ENCODE measurements at places on chromosomes 6 and 20.

DNA sequence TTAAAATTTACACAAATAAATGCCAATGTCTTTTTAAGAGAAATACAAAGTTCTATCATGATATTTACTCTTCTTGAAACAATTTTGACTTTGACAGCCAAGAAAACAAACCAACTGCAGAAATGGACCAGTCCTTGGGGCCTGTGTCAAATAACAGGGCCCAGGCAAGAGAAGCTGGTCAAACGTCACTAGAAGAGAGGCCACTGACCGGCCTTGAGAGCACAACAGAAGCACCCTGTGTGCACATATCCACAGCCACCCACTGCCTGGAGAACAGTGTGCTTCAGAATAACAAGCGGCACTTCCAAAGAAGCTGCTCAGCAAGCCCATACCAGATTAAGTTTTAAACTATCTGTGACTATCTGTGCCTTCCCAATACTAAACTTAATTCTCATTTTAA lies 14.8 kb downstream of the APMAP start:
- DNase-seq, result no peak

- no peak for DNase-seq
These were observed 45.4 kb downstream of the SLC24A3 start for GRCh38 chr20:19257865-19258264.

DNA sequence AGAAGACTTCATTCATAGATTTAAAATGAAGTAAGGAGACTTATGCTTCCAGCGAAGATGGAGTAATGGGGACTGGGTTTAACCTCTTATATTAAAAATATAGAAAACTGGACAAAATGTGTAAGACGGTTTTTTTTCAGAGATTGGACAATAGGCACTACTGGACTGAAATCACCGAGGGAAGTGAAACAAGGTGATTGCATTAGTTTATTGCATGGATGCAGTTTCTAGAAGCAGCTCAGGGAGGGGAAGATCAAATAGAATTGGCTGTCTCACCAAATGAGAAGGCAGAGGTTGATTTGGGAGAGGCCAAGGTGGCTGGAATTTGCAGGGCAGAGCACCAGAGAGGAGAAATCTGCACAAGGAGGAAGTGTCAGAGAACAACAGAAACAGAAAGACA lies 162.6 kb downstream of the DNAH8 start:
- DNase-seq, result no peak

DNA sequence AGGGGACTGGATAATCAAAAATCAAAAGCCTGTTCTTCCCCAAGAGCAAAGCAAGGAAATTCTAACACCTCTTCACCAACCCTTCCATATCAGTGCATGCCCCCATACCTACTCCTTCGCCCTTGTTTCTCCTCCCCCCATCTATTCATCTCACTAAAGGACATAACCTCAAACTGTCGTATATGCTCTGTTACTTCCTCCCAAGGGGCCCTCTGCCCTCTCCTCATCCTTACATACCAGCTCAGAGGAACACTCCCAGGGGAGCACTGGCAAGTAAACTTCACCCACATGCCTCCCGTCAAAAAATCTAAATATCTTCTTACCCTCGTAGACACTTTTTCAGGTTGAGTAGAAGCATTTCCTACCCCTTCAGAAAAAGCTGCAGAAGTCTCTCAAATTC lies 9.4 kb upstream of the ADTRP start:
- no peak for DNase-seq

- DNase-seq, result no peak
These were observed 94.8 kb downstream of the IPCEF1 start for GRCh38 chr6:154261688-154262397.

DNA sequence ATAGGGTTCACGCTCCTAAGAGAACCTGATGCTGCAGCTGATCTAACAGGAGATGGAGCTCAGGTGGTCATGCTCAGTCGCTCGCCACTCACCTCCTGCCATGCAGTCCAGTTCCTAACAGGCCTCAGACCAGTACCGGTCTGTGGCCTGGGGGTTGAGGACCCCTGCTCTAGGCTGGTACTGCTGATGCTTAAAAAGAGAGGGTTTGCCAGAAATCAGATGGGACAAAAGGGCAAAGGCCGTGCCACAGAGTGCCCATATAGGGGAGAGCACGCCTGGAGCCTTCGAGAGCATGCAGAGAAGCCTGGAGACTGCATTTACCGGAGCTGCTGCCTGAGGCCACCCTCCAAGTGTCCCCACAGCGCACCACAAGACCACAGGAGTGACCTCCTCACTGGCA lies 75.5 kb downstream of the PTPN1 start:
- no peak for DNase-seq

- no peak for DNase-seq
These were observed 15.6 kb upstream of the CBFA2T2 start for GRCh38 chr20:33474097-33474873.

DNA sequence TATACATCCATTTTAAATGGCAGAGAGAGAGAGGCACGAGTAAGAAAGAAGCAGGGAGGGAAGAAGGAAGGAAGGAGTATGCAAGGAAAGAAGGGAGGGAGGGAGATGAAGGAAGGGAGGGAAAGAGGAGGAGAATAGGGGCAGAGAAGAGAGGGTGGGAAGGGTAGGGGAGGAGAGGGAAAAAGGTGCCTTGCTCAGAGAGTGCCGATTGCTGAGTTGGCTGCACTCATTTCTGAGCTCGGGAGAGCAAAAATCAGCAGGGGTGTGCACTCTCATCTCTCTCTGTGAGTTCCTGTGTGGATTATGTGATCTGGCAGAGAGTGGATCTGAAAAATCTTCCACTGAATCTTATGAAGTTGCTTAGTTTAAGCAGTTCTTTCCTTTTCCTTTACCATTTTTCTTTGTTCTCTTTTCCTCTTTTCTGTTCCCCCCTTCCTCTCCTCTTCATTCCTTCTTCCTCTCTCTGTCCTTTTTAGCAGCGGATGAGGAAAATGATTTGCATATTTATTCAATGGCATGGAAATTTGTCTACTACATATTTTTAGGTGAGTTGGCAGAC lies 108.7 kb downstream of the PERP start:
- no peak for DNase-seq

GRCh38 chr20:44032583-44033331 lies 118.1 kb downstream of the TOX2 start:
- DNase-seq, result no peak

GRCh38 chr20:1286267-1287024 lies 20.4 kb downstream of the SNPH start:
- DNase-seq, result no peak

GRCh38 chr6:81696524-81696923 lies 56.0 kb downstream of the TENT5A start:
- no peak for DNase-seq

- no peak for DNase-seq
These were observed 90.7 kb upstream of the SASH1 start for GRCh38 chr6:148251891-148252290.

DNA sequence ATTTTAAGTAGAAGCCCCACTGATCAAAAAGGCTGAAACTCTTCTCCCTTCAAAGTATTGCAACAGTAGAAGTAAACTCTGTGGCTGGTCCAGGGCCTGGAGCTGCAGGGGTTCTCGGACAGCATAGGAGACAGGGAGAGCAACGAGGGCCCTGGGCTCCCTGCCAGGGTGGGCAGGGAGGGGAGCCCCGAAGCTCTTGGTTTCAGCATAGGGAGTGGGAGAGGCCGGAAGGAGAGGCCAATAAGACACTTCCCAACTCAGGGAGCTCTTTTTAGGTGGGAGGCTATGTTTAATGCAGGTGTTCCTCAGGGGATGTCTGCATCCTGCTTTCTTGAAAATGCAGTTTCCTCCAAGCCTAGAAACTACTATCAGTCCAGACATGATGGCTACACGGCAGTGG lies 91.1 kb downstream of the LY86 start:
- DNase-seq, result no peak

DNA sequence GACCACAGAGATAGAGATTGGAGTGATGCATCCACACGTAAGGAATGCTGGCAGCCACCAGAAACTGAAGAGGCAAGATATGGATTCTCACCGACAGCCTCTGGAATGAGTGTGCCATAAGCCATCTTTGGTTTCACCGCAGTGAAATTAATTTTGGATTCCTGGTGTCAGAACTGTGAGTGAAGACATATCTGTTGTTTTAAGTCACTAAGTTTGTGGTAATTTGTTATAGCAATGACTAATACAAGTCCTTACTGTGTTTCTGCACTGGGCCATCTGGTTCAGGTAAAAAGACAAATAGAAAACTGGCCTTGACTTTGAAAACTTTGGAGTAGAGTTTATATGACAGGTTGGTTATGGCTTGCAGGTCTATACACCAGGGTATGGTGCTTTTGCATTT lies 261.9 kb downstream of the PHF3 start:
- DNase-seq, result no peak

GRCh38 chr6:5096482-5096881 lies 11.3 kb downstream of the PPP1R3G start:
- DNase-seq, result no peak

DNA sequence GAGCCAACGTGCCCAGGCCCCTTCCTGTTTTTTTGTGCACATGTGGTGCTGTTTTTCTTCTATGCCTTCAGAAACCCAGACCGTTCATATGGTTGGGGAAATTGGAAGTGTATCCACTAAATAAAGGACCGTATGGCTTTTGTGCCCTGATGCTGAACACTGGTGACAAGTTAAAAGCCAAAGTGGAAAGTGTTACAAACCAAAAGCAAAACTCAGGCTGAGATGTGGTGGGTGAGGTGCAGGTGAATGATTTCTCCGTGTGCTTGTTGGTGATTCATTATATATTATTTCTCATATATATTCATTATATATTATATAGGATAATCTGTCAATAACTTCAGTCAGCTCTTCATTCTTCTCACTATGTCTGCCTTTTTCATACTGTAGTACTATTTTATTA lies 148.6 kb downstream of the SOBP start:
- DNase-seq, result no peak

GRCh38 chr6:6890400-6890858 lies 217.3 kb upstream of the RREB1 start:
- DNase-seq, result no peak

GRCh38 chr6:148689168-148689567 lies 57.7 kb upstream of the UST start:
- no peak for DNase-seq

DNA sequence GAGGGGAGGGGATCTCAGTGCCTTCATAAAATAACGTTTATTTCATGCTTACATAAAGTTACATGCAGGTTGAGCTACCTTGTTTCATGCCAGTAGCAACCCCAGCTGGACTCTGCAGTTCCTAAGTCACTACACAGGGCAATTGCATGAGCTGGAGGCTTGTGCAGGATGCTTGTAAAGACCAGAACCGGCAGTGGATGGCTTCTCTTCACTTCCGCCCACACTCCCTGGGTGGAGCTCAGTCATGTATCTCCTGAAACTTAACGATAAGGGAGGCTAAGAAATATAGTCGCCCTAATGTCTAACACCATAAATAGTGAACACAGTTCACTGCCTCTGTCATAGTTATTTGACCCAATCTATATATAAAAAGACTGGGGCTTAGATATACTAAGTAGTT lies 99.4 kb upstream of the RAB32 start:
- no peak for DNase-seq

DNA sequence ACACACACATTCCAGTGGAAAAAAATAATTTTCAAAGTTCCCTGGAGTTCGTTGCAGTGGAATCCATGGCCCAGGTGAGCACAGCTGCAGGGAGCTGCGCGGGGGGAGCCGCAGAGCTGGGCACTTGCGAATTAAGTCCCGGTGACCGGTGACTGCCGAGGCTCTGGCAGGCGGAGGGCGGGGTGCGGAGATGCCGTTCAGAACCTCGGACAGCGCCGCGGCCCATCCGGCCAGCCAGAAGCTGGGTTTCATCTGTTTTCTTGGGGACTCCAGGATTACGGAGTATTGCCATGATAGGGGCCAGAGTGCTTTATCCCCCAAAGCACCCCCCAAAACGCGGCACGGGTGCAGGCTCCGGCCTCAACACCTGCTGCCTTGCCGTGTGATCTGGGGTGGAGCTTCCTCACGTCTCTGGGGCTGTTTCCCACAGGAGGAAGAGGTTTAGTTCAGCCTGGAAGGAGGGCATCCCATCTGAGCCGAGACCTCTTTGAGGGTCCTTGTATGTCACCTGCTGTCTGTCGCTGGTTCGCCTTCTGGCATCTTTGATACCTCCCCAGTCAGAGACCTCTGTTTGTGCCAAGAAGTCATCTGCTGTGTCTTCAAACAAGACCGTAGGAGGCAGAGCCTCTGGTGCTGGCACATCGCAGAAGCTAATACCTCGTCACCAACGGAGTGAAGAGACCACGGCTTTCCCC lies 99.4 kb downstream of the YTHDF1 start:
- DNase-seq, result no peak

DNA sequence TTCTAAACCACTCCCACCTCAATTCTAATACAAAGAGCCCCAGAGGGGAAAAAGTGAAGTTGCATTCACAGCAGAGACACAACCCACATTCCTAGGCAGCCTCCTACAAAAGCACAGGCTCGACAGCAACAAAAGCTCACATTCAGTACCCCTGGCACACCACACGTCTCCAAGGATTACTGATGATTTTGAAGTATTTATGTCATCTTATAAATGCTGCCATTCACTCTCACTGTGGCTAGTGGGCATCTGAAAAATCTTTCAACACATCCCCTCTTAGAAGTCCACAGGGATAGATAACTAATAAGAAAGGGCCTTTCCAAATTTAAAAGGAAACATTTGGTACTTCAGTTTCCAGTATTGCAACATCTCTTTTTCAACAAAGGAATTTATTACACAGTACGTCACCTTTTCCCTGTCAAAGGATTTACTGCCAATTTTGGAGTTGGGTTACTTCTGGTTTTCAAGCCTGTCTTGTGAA lies 146.7 kb downstream of the TASP1 start:
- no peak for DNase-seq

DNA sequence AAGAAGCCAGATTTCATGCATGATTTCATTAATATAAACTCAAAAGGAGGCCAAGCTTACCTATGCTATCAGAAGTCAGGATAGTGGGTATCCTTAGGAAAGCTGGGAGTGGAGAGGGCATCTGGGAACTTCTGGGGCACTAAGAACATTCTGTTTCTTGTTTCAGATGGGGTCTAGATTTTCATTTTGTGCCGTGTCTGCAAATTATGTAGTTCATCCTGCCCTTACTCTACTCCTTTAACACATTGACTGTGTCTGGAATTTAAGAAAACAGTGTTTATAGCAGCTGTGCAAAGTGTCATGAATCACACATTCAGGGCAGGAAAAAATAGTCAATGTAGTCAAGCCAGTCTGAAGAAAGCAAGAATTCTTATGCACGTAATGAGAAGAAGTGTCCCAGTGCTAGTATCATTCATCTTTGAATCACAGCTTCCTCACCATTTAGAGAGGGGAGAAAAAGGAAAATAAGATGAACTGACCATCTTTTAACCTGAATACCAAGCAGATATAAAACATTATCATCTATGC lies 11.6 kb upstream of the SPTLC3 start:
- no peak for DNase-seq

GRCh38 chr6:81944661-81945060 lies 192.2 kb upstream of the TENT5A start:
- no peak for DNase-seq

- DNase-seq, result no peak
These were observed 120.7 kb downstream of the ZFAND3 start for GRCh38 chr6:37940074-37940847.
